ENCODE measurements at places on chromosomes 5 and 9. TPM values are rescaled to one million over a fixed set of nuclear protein-coding genes. Genes with fewer than 3 reads are reported as not detected.

GRCh38 chr5:106825374-106825773 lies 845.4 kb downstream of the EFNA5 start:
- no peak for DNase-seq

DNA sequence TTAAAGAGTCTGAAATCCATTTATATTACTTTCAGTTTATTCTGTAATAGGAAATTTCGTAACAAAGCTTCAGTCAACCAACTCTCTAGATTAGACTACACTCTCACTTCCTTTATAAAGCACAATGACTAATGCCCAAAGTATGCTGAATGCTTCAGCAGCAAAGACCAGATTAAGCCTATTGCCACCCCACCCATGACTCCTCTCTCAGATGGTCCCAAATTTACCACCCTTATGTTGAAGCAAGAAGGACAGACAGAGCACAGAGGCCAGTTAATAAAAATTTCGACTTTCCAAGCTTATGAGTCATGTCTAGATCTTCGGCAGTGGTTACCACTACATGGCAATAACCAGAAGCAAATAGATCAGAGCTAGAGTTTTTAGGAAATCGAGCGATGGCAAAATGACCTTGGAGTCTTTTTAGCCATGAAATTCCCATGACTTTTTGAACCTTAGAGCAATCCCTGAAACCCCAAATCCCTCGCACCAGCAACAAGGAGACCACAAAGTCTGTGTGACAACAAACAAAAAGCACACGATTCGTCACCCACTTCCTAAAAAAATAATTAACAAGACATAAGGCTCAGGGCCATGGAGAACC lies 287.8 kb upstream of the RASA1 start:
- DNase-seq, result peak; percentile 39

DNA sequence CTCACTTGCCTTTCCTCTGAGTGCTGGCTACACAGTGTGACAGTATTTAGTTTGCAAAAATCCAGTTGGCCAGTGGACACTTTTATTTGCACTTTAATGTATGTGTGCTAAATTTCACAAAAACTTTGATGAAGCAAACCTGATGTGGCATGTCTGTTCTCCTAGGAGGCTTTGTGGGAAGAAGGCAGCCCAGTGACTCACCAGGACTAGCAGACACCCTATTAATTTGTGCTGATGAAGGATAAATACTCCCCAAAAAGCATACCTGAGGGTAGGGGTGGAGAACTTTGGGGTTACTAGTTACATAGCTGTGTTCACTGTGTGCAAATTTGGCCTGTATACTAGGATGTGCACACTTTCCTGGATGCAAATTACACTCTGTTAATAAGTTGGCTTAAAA lies 39.3 kb upstream of the IPPK start:
- DNase-seq, result no peak

DNA sequence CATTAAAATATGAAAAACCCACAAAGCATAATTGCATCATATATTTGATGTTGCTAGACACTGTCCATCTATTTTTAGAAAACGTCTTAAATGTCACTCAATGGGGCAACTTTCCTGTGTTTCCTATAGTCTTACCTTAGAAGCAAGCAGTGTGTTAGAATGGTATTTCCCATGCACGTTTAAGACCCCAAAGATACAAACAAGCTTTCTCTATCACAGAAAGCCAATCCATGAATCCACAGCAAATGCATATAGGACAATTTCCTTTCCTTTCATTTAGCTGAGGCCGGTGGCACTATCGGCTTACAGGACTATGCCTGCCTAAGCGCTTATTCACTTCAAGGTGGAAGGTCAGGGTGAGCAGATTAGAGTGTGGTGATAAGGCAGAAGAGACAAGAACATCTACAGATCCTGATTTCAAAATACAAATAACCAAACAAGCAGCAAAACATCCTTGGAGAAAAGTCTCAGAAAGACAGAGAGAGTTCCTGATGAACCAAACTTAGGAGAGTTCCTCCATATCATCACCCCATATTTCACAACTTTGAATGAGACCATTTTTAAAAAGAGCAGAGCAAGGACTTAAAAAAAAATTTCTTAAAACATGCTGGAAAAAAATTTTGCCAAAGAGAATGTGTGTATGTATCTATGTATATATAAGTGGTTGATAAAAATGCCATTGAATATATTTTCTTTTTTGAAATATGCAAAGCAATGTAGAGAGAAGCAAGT lies 57.2 kb downstream of the MEF2C start:
- no peak for DNase-seq

DNA sequence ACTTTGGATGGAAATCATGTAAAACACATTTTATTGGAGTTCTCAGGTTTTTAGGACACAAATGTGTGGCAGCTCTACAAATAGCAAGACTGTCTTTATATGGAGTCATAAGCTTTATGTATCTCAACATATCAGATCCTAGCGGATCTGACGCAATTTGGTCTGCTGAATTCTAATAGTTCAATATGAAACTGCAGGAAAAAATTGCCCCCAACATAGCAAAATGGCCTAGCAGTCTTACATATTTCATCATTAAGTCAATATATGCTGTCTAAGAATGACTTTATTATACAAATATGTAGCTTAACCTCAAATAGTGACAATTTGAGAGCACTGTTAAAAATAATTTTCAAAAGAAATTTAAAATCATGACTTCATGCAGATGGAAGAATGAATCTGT lies 244.3 kb downstream of the TAF11L14 start:
- DNase-seq, result no peak

GRCh38 chr5:26761446-26761845 lies 276.9 kb downstream of the CDH9 start:
- no peak for DNase-seq

DNA sequence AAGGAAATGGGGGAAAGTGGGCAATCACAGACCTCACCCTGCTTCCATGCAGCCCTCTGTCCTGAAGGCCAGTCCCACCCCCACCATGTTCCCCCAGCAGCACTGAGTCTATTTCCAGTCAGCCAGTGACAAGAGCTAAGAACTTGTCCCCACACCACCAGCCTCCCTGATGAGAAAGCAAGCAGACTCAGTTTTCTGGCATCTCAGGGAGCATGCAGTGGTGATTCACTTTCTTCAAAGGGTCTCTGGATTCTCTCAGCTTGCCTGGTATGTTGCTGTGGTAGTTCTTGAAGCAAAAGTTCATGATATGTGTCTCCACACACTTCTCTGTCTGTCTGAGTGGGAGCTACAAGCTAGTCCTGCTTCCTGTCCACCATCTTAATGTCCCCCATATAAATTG lies 799.9 kb upstream of the TYRP1 start:
- DNase-seq, result no peak

DNA sequence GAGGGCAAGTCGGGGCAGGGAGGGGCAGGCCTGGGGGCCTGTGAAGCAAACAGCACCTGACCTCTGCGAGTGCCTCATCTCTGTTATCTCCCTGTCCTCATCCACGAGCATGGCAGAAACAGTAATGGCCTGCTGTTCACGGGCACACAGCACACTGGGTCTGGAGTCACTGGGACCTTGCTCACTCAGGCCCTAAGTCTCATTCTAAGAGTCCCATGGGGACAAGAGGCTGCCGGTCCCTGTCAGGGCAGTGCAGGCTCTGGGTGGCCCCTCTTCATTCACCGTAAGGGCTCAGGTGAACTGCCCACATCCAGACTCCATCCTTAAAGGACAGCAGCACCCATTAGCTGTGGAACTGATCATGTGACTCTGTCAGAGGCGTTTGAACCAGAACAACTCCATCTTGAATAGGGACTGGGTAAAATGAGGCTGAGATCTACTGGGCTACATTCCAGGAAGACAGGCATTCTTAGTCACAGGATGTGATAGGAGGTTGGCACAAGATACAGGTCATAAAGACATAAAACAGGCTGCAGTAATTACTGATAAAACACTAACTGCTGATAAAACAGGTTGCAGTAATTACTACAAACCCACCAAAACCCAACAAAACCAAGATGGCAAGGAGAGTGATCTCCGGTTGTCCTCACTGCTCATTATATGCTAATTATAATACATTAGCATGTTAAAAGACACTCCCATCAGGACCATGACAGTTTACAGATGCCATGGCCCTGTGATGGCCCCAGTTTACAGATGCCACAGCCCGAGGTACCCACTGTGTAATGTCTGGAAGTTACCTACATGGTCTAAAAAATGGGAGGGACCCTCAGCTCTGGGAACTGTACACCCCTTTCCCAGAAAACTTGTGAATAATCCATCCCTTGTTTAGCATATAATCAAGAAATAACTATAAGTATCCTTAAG lies 28.7 kb downstream of the BICD2 start:
- no peak for DNase-seq

- DNase-seq, result no peak
Measured at GRCh38 chr9:109801484-109801883, 21.5 kb downstream of the PALM2AKAP2 start.

Gene PAIP2
- 81.2 TPM for total RNA-seq

Gene CTXN3
- not detected for total RNA-seq

Gene IFNE
- total RNA-seq, result 8.3 TPM

Gene ZNF367
- 8.6 TPM for total RNA-seq

Gene CCL27
- not detected for total RNA-seq

Data from Calu3 (cell line).